ENCODE measurements at places on chromosomes 2 and 18.

DNA sequence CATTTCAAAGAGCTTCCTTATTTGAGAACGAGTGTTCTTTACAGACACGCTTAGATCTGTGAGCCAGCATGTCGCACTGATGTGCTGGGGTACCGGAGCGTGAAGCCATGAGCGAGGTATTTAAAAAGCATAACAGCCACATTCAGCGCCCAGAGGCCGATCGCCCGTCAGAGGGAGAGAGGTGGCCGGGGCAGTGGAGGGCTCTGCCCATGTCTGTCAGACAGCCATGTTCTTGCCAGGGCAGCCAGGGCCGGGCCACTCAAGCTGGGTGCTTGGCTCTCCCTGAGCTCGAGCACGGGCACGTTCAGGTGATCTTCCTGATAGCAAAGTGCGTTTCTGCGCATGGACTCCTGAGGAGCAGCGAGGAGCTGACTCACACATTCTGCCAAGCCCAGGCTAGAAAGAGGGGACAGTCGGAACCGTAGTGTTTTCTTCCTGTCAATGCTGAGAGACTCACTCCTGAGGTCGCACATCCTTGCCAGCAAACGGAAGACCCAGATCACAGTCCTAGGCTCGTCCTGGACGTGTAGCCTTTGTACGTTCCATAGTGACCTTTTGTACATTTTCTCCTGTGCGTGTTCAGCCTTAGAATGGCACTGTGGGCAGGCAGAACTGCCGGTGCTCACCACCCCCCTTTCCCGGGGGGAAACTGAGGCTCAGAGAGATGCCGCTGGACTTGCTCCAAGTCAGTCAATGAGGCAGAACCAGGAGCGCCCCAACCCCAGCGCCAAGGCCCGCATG is 100.7 kb downstream of the NFATC1 start:
- H3K36me3 ChIP-seq: no peaks in the 10 kb centered on the region
- no peaks in the 10 kb centered on the region for H3K4me1 ChIP-seq
- no peak for DNase-seq

DNA sequence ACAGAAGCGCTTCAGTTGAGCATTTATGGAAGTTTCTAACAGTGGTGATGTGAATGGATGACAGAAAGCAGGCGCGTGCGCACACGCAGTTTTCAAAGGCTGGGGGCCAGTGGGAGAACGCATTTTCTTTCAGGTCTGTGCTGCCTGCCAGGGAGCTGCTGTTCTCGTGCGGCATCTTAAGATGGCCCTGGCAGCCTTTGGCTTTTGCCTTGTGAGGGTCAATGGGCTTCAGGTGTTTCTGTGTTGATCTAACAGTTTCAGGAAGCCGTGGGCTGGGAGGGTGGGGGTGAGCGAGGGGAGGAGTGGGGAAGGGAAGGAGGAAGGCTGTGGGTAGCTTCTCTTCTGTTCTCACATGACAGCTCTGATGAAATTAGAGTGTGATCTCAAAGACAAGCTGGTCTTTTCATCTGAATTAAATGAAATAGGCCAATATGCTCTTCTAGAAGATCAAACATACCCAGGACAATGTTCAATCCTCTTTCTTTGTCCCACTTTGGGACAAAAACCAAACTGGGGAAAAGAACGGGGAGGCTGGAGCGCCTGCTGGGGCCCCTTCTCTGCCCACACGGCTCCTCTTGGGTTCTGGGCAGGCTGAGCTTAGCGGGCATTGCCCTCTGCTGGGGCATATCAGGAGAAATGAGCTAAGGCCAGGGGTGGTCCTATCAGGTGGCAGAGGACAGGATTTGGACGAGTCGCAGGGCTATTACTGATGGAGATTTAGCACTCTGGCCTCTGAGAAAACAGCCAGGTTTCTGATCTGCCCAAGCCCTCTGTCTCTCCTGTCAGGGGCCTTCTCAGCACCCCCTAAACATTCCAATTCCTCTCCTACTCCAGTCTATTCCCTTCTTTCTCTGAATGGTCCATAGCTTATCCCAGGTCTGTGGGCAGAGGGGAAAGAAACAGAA is 126.2 kb upstream of the LGALSL start:
- H3K27ac ChIP-seq: peak overlapping the region; percentile 44
- no peak overlapping the region for H3K4me3 ChIP-seq

- no peaks in the 10 kb centered on the region for H3K36me3 ChIP-seq
- DNase-seq: no peak
- H3K4me3 ChIP-seq: no peak overlapping the region
- no peaks in the 10 kb centered on the region for H3K27me3 ChIP-seq
- no peak overlapping the region for H3K27ac ChIP-seq
- no peaks in the 10 kb centered on the region for H3K4me1 ChIP-seq
Observed at GRCh38 chr2:234292205-234292961, 204.5 kb downstream of the ARL4C start.

DNA sequence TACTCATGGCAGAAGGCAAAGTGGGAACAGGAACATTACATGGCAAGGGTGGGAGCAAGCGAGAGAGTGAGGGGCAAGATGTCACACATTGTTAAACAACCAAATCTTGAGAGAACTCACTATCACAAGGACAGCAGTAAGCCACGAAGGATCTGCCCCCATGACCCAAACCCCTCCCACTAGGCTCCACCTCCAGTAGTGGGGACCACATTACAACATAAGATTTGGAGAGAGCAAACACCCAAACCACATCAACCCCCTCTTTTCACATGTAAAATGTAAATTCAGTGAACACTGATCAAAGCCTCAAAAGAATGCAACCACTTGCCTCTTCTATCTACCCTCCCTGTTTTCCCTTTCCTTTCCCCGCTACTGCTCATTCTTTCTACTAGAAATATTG is 43.6 kb upstream of the TNP1 start:
- H3K36me3 ChIP-seq: no peaks in the 10 kb centered on the region
- H3K4me1 ChIP-seq: no peaks in the 10 kb centered on the region
- DNase-seq: no peak
- H3K4me3 ChIP-seq: no peak overlapping the region

GRCh38 chr2:667332-667999 is 9.7 kb downstream of the TMEM18 start:
- H3K27me3 ChIP-seq: no peaks in the 10 kb centered on the region
- H3K27ac ChIP-seq: no peak overlapping the region
- no peak overlapping the region for H3K4me3 ChIP-seq
- no peaks in the 10 kb centered on the region for H3K4me1 ChIP-seq
- peaks cover 12% of the 10 kb centered on the region for H3K36me3 ChIP-seq
- no peak for DNase-seq

DNA sequence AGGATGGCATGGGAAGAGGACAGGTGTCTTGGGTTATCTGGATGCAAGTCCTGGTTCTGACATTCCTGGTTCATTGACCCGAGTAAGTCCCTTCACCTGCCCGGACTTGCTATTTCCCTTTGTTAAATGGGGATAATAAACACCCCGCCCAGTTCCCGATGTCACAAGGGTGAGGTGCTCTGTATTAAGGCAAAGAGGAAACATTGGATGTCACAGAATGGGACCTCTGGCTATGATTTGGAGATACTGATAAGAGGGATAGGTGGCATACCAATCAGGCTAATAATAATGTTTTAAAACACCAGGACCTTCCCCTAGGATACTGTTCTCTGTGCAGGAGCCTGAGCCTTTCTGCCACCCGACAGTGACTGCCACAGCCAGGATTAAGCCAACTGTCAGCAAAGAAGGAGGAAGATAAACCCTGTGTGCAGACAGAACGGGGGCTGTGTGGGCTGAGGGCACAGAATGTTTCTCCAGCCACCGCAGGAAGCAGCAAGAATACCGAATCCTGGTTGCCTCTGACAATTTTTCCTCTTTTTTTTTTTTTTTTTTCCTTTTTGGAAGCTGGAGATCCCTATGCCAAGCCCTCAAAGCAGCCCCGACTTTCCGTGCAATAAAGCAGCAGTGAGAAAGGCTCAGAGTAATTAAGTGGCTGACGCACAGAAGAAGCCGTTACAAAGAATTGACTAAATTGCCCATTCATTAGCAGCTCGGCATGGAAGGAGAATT is 336.6 kb downstream of the SMAD2 start:
- no peak overlapping the region for H3K27ac ChIP-seq
- DNase-seq: no peak
- peaks cover 27% of the 10 kb centered on the region for H3K27me3 ChIP-seq
- no peaks in the 10 kb centered on the region for H3K36me3 ChIP-seq
- no peak overlapping the region for H3K4me3 ChIP-seq

DNA sequence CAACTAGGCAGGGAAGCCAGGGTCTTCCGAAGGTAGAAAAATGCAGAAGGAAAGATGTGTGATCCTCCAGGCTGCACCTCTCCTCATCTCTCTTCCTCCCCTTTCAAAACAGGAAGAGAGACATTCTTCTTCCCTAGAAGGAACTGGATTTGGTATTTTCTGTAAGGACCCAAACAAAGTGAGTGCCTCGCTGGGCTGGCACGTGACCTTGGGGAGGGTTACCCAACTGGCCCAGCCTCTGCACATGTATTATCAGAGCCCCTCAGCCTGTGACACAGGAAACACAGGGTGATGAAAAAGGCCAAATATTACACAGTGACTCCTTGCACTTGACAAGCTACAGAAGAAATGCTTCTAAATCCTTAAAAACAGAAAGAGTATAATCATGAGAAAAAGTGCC is 2.3 kb downstream of the HJURP start:
- no peak for DNase-seq
- H3K27ac ChIP-seq: no peak overlapping the region
- H3K36me3 ChIP-seq: no peaks in the 10 kb centered on the region
- no peaks in the 10 kb centered on the region for H3K4me1 ChIP-seq

DNA sequence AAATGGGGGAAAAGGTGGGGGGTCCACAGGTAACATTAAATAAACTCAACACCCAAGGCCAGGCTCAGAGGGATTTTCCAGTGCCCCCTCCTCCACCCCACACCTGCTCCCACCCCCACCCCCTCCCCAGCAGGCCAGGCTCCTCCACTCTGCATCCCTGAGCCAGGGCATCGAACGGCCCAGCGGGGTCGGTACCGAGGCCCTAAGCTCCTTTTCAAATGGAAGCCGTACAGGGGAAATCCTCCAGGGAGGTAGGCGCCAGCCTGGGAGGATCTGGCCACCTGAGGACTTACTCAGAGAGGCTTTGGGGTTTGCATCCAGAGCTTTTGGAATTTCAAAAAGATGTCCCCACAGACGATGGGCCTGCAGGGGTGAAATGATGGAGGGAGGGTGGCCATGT is 46.5 kb downstream of the ZFP36L2 start:
- H3K27me3 ChIP-seq: no peaks in the 10 kb centered on the region
- DNase-seq: no peak
- no peaks in the 10 kb centered on the region for H3K36me3 ChIP-seq
- peak overlapping the region; percentile 90 for H3K27ac ChIP-seq
- peaks cover 4% of the 10 kb centered on the region for H3K4me1 ChIP-seq

DNA sequence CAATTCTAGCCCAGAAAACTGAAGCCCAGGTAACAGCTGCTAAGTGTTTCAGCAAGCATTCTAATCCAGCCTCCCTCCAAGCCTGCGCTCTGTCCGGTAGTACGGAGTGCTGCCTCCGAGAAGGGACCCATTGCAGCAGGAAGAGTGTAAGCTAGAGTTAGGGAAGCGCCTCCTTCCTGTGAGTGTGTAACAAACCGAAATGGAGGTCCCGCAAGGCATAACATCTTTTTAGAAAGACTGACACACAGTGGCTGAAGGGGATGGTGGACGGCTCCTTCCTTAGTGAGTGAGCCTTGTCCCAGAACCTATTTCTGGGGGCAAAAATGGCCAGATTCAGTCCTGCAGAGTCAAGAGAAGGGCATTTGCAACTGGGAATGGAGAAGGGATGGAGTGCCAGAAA is 12.2 kb downstream of the PKDCC start:
- no peak for DNase-seq
- no peaks in the 10 kb centered on the region for H3K36me3 ChIP-seq
- no peak overlapping the region for H3K4me3 ChIP-seq
- H3K27ac ChIP-seq: peak overlapping the region; percentile 75
- no peaks in the 10 kb centered on the region for H3K27me3 ChIP-seq
- no peaks in the 10 kb centered on the region for H3K4me1 ChIP-seq
